ENCODE measurements at places on chromosomes 7 and 10.

GRCh38 chr10:34646331-34646730, 168.8 kb downstream of the PARD3 start:
- no peak for DNase-seq

- DNase-seq: no peak
These were observed 45.6 kb downstream of the PDIA4 start for GRCh38 chr7:148982654-148983199.

DNA sequence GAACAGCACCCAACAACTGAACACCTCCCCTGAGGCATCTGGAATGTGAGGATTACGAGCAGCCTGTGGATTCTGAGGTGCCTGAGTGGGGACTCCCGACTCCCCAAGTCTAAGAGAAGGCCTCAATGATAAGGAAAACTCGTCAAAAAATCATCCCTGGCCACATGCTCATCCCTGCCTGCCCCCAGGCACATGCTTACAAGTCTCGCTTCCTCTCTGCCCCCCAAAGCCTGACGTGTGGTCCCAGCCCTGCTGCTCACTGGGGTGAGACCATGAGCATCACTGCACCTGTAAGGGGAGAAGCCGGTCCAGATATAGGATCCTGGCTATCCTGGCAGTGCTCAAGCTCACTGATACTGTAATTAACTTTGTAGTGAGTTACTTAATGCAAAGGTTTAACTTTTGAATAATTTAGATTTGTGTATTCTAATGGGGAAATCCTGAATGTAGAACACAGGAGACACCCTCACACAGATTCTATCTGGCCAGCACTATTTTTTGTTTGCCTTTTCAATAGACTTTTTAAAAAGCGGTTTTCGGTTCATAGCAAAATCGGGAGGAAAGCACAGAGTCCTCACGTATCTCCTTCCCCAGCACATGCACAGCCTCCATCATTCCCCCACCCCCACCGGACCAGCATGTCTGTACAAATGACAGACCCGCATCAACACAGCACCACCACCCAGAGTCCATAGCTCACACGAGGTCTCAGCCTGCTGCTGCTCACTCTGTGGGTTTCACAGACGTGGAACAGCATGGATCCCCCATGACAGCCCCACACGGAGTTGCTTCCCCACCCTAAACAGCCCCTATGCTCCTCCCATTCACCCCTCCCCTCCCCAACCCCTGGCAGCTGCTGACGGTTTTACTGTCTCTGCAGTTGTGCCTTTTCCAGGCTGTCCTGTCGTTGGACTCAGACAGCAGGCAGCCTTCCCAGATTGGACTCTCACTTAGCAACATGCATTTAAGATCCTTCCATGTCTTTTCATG, 167.9 kb downstream of the DIP2C start:
- no peak for DNase-seq

DNA sequence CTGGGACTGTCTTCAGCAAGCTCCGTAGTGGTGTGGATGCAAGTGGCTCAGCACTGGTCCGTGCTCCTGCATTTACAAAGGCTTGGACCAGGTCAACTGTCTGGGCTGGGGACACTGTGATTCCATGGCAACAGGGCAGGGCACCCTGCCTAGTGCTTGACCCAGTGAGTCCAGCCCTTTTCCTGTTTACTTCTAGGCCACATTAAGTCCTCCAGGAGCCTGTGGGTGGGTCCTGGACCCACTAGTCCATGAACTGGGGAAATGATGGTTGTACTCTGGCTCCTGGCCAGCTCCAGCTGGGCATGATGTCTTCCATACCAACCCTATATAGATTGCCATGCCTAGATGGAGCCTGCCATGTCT, 152.0 kb downstream of the RPS24 start:
- DNase-seq: no peak

GRCh38 chr7:143383642-143383957, 2.5 kb downstream of the ZYX start:
- no peak for DNase-seq

DNA sequence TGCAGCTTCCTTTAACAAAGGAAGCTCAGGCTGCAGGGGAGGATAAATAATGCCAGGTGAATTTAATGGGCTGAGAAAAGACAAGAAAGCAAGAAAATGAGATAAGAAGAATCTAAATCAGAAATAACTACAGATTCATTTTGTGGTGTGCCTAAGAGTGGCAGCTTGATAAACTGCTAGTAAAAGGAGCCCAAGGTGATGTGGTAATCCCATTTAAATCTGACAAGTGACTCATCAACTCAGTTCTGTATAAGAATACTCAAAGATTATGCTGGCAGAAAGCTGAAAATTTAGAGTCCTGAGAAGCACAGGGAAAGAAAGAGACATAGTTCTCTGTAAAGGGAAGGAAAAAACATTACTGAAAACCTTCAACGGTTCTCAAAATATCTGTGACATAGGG, 109.4 kb upstream of the PDE1C start:
- no peak for DNase-seq

- peak; percentile 2 for DNase-seq
These were observed 48.5 kb upstream of the LEP start for GRCh38 chr7:128192497-128193142.

- no peak for DNase-seq
These were observed 217.6 kb upstream of the SEMA3E start for GRCh38 chr7:83866582-83866981.

DNA sequence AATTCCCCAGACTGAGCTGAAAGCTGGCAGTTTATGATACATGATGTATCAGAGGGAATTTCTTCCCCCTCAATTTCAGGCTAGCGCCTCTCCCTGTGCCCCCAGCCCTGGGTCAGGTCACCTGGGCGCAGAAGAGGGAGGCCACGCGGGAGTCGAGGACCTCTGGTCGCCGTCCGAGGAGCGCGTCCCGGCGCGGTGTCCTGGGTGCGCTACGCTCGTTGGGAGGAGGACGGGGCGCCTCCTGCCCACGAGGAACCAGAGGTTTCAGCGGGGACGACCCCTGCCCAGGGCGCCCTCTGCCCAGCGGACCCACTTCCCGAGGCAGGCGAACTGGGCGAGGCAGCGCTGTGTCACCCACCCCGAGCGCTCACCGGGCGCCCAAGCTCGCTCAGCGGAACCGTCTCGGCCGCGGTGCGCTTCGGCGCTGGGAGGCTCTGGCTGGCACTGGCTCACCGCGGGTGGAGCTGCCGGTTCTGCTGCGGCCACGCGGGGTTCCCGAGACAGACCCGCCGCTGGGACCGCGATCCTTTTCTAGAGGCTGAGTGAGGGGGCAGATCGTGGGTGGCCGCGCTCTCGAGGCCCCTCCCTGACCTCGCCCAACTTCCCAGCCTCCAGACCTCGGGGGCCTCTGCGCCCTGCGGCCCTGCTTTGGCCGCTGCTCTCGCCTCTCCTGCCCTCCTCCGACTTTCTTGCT, at the start of gene FAM237B:
FAM237B (minus strand) TSS at position 504 of the 694 bp plus-strand sequence. CDS start 1,556 bp downstream, outside the sequence.
- DNase-seq: no peak

DNA sequence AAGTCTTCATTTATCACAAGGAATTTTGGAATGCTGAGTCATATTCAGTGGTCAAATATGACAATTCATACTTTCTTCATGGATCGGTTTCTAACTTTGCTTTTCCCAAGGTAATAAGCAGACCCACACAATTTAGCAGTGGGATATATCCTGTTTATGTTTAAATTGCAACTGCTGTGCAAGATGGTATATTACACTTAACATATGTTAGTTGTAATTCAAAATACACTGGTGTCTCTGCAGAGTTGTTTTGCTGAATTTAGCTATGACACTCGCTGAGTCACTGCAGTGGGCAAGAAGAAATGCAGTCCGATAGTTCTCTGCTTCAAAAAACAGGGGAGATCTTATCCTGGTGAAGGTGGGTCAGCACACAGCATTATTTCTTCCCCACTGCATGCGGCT, 194.8 kb upstream of the PTN start:
- DNase-seq: no peak

GRCh38 chr7:87435546-87435945, 39.9 kb downstream of the ABCB4 start:
- no peak for DNase-seq

- no peak for DNase-seq
These were observed at the start of gene ZNF727 for GRCh38 chr7:64045301-64046040. Gene ZNF727, plus strand, starts transcription at chr7:64045434. Its CDS starts 188 bp downstream, at chr7:64045622.

GRCh38 chr7:1459512-1459892, 232 bp upstream of the MICALL2 start:
- DNase-seq: peak; percentile 99

- DNase-seq: no peak
These were observed 94.3 kb upstream of the MYO3A start for GRCh38 chr10:25839683-25840082.

DNA sequence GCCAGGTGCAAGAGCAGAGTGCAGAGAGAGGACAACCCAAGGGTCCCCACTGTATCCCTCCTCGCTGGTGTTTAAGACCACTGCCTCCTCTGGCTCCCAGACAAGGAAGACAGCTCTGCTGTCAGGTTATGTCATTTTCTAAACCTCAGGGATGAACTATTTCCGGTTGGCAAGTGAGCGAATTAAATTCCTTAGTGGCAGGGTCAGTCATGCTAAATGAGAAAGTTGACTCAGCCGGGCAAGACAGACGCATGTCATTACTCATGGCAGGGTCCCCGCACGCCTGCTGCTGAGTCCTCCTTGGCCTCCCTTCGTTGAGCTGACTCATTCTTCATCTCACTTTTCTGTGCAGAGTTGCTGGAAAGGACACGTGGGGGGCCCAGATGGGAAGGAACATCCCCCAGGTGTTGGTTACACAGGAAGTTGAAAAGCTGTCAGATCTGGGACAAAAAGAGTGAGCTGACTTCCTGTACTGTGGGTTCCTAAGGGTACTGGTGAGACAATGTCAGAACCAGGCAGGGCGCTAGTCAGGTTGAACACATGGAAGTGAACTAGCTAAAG, 47.1 kb upstream of the UCN3 start:
- no peak for DNase-seq

GRCh38 chr7:132179080-132179430, 397.2 kb downstream of the PLXNA4 start:
- DNase-seq: no peak

GRCh38 chr10:76350583-76350982, 919.2 kb downstream of the LRMDA start:
- no peak for DNase-seq

- no peak for DNase-seq
These were observed 65.4 kb downstream of the NPS start for GRCh38 chr10:127614484-127615017.

DNA sequence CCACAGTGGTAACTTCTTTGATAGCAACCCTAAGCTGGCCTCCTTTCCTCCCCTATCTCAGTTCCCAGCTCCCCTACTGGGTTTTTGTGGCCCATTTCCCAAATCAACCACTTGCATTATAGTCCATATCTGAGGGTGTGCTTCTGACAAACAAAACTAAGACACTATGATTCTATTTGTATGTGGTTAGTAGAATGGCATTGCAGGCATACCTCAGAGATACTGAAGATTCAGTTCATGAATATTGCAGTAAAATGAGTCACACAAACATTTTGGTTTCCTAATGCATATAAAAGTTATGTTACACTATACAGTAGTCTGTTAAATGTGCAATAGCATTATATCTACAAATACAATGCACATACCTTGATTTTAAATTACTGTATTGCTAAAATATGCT, 15.4 kb upstream of the TMEM243 start:
- no peak for DNase-seq

DNA sequence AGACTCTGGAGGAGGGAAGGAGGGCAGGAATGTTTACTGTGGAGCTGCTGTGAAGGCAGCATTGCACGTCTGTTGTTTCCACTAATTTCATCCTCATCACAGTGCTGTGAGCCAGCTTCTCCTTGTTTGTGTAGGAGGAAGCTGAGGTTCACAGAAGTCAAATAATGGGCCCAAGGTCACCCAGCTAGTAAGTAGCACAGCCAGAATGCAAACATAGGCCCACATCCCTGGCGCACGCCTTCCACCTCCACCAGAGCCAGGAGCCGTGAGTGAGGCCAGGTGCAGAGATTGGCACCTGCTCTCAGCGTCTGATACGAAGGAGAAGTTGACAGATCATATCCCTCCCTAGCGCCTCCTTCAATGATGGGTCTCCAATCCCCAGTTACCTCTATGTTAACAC, 93.6 kb downstream of the HTR5A start:
- no peak for DNase-seq

GRCh38 chr10:92923416-92923815, 75.1 kb downstream of the EXOC6 start:
- no peak for DNase-seq

DNA sequence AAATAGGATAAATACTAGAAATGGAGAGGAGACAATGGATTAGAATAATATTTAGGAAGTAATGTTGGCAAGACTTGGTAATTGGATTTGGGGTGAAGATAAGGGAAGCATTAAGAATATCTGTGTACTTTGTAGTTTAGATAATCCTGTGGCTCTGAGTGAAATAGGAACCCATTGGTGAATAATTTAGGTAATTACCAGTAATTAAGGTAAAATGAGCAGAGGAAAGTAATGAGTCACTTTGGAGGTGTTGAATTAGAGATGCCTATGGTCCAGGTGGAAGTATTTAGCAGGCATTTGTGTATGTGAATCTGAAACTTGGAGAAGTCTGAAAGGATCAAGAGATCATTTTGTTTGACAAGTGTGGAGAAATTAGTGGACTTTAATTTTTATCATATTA, 5.7 kb downstream of the C1GALT1 start:
- no peak for DNase-seq

GRCh38 chr10:16653224-16653623, 131.5 kb upstream of the C1QL3 start:
- DNase-seq: no peak

DNA sequence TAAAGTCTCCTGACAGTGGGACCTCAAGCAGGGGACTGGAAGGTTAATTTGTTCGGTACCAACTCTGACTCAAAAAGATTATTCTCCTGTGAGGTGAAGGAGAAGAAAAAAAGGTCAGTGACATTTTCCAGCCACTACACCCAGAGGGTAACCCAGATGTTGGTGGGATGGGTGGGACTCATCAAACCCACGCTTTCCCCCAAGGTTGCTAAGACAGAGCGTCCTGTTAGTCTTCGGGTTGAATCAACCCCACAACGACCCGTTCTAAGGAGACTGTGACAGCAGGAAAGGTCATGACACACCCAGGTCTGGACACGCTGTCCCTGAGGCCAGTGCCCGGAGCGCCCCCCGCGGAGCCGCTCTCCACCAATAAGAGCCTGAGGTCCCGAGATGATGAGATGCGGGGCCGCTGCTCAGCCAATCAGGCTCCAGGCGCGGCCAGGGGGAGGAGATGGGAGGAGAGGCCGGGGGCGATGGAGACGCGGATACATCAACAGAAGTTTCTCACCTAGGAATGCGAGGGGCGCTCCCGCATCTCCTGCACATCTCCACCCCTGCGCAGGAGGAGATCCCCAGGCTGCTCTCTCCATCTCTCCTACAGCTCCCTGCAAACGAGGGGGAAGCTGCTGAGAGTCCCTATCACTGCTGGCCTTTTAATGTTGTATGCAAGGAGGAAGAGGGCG, at the start of gene WNT16:
WNT16 (plus strand) TSS at position 493 of the 683 bp plus-strand sequence. CDS start 293 bp downstream, outside the sequence.
- DNase-seq: no peak

GRCh38 chr10:126130271-126130710, 233.9 kb downstream of the FANK1 start:
- no peak for DNase-seq

- no peak for DNase-seq
These were observed 34.0 kb downstream of the OAT start for GRCh38 chr10:124384591-124385190.
